ENCODE measurements at places on chromosomes 5 and 9. TPM values are rescaled to one million over a fixed set of nuclear protein-coding genes. Genes with fewer than 3 reads are reported as not detected.

Gene REEP2
- 8.1 TPM for total RNA-seq

Gene IDNK
- 6.7 TPM for total RNA-seq

Gene KIAA0825
- 0.42 TPM for total RNA-seq

Gene LPCAT1
- 163 TPM for total RNA-seq

Gene PCDHGA6
- total RNA-seq = 0.22 TPM

Gene WHRN
- 6.9 TPM for total RNA-seq

Gene TPRN
- 9.4 TPM for total RNA-seq

Gene LHFPL2
- total RNA-seq = 55.3 TPM

Gene C5orf52
- not detected for total RNA-seq

Gene PCDHA1
- 0.10 TPM for total RNA-seq

Gene NPR3
- 20.8 TPM for total RNA-seq

Gene PLAC8L1
- total RNA-seq = 0.26 TPM

Gene LIX1
- total RNA-seq = not detected

Gene UBQLN1
- total RNA-seq = 109 TPM

Gene TSSK1B
- not detected for total RNA-seq

Gene TTF1
- total RNA-seq = 14.2 TPM

Gene OR13C3
- not detected for total RNA-seq

Gene FBLL1
- total RNA-seq = not detected

Gene NXNL2
- total RNA-seq = 0.31 TPM

Gene JMY
- 2.8 TPM for total RNA-seq

Gene UTP15
- 19.7 TPM for total RNA-seq

Gene GABRA1
- not detected for total RNA-seq

Gene SPINK7
- total RNA-seq = not detected

Gene DND1
- 0.92 TPM for total RNA-seq

Gene NMUR2
- total RNA-seq = 0.09 TPM

Gene NR4A3
- 2.1 TPM for total RNA-seq

Gene SV2C
- not detected for total RNA-seq
